ENCODE measurements at places on chromosomes 11 and 22.
A peak's percentile ranks its signal among the peaks of the same experiment; 100 is the strongest.

- no peak for DNase-seq
These were observed 405.4 kb downstream of the SHANK2 start for GRCh38 chr11:70846781-70847655.

DNA sequence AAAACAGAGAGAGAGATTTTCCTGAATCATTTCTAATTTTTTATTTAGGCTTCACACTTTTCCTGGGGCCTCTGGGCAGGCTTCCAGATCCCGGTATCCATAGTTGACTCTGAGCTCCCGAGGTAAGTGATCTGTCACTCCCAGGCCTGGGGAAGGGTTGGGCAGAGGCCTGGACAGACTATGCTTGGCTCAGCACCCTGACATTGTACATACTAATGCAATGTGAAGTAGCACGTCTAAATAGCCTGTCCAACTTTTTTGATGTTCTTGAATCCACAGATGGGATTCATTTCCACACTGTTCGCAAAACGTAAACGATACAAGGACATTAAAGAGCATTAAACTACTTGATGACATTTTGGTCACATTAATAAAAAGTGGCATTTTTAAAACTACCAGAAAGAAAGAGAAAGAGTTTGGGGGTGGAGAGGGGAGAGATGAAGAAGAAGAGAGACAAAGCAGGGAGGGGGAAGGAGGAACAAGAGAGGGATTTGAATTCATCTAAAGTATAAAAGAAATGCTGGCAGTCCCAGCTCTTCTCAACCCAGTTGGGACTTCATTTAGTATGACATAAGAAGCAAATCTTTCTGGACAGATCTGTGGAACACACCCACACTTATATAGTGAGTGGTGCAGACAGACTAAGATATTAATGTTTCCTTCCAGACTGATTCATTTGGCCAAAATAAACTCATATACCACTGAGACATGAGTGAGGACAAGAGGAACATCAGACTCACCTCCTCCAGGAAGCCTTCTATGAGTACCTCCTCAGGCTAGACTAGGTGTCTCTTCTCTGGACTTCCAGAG lies 514.2 kb downstream of the SOX6 start:
- DNase-seq: no peak

DNA sequence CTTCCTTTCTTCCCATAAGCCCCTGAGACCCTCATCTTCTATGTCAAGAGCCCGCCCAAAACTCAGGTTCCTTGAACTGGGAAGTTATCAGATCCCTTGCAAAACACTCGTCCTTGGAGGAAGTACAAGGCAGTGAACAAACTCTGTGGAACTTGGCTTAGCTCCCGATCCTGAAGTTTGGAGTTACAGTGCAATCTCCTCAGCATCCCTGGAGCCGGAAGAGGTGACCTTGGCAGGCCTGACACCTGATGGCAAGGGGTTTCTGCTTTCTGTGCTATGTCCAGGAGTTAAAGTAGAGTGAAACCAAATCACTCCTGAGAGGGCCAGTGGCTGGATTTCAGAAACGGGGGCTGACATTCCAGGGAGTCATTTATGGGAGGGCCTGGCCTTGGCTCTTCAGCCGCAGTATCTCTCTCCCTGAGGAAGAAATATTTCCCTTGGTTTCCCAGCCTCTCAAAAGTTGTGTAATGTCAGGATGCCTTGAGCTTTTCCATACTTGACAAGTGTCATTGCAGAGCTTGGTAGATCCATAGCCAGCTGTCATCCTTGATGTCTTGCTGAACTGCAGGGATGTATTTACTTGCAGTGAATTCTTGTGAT lies 1.9 kb upstream of the GRAMD1B start:
- no peak for DNase-seq

DNA sequence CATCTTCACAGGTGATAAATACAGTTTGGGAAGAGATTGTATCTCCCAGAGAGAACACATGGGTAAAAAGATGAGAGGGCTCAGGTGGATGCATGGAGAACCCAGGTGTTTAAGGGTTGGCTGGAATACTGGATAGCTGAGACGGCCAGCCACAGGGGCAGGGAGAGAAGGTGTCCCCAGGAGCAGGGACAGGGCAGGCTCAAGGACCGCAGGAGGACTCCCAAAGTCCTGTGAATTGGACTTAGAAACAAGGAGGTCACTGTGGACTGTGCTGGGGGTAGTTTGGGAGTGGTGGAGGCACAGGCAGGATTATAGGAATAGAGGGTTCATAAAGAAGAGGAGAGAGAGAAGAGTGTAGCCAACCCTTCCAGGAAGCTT lies 103.8 kb upstream of the PARVA start:
- DNase-seq: no peak

- DNase-seq: no peak
These were observed 457.7 kb downstream of the BRD1 start for GRCh38 chr22:49369726-49370626.

- DNase-seq: peak; percentile 14
These were observed 98.9 kb upstream of the UBASH3B start for GRCh38 chr11:122556605-122557004.

GRCh38 chr11:72001834-72002591 lies 3.3 kb downstream of the IL18BP start:
- no peak for DNase-seq

DNA sequence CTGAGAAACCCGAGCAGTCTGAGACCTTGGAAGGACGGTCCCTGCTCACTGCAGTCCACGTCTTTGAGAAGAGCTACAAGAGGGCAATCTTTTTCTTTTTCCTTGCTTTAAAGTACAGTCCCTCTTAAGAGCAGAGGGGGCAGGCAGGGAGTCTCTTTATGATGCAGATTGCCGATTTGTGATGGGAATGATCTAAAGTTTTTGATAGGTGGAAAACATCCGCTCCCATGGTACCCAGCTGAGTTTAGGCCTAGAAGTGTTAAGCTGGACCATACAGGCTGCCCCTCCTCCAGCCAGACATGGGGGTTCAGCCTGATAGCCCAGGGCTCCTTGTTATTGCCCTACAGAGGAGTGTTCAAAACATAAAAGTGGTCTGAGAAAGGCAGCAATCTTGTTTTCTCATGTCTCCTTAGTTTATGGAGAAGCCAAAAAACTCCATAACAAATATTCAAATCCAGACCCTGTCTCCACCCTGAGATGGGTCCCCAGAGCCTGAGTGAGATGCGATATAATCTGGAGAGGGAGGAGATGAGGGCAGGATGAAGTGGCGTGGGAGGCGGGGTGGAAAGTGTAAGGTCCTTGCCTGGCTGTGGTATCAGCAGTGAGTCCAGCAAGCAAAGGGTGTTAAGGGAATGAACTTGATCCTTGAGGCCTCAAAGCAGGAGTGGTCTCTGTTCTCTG lies 135.1 kb downstream of the FDX1 start:
- DNase-seq: no peak

- no peak for DNase-seq
These were observed 642 bp upstream of the C11orf58 start for GRCh38 chr11:16737818-16738192.

GRCh38 chr11:99325847-99326246 lies 305.1 kb downstream of the CNTN5 start:
- no peak for DNase-seq

DNA sequence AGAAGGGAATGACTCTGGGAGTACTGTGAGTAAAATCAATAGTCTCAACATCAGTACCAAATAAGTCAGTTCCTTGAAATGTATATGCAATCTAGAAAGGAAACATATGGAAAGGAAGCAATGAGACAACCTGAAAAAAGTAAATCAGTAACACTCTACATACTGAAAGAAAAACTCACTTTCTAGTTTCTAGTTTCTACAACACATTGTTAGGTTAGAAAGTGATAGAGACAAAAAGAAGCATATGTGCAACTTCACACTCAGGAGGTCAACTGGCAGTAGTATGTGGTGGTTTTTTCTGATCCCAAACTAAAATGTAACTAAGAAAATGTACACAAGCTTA lies 156.5 kb upstream of the SOX6 start:
- no peak for DNase-seq

DNA sequence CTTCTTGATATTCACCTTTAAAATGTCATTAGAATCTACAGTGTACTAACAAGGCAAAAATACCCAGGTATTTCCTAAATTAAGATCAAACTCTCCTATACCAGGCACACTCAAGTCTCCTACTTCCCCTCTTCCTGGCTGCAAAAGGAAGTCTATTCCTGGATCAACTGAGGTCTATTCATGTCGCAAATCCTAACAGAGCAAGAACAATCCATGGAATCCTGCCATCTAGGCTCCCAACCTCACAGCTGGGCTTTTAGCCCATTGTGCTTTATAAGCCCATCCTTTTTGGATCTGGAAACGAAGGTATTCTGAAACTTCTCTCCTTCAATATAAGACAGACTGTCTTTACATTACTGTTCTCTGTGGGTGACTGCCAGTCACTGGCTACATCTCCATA lies 161.8 kb downstream of the SOX6 start:
- no peak for DNase-seq

DNA sequence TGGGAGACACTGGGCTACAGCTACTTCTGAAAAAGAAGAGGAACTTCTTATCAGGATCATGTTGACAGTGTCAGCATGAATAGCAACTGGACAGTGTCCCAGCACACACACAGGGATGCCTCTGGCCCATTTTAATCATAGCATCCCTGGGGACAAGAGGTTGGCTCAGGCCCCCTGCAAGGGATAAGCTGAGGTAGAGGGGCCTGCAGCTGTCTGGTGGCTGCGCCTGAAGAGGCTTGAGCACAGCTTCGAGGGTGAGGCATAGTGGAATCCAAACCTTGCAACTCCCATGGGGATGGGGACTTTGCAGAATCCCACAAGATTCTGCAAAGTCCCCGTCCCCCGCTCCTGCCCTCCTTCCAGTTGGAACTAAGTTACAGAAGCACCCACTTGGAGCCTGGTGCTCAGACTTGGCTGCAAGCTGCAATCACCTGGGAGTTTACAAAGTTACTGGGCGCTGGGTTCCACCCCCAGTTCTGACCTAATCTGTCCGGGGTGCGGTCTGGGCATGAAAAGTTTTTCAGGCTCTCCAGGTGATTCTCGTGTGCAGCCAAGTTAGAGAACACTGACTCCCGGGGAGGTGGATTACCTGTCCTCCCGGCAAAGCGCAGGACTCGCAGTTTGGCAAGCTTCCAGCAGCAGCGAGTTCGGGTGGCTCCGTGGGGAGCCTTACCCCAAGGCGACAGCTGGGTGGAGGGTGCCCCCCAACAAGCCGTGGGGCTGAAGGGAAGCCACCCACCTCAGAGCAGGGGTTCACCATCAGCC lies 16.0 kb upstream of the LINC01488 start:
- DNase-seq: no peak

- DNase-seq: no peak
These were observed 43.0 kb upstream of the WT1 start for GRCh38 chr11:32478277-32478731.

GRCh38 chr11:30143098-30143705 lies 87.6 kb upstream of the FSHB start:
- DNase-seq: no peak

- no peak for DNase-seq
These were observed 33.4 kb downstream of the CD82 start for GRCh38 chr11:44598831-44599230.

Data from activated gamma-delta T cell treated with Interleukin-2 at 50 U/mL for 16 hours (primary cell).